ACHN (cell line): ENCODE measurements at places on chromosomes 2 and 18.

DNA sequence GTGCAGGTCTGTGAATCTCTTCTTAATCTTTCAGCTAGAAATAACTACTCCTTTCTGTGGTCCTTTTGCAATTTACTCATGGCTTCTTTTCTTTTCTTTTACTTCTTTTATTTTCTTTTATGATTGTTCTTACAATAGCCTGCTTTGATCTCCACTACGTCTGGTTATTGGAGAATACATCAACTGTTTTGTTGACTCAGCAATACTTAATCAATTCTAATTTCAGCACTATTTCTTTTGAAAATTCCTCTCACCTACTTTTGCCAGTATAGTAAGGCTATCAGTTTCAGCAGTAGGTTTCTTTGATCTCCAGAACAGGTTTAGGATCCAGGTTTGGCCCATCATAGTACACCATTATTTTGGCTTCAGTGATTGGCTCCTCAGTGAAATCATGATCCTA lies 111.8 kb upstream of the DPP10 start:
- DNase-seq = no peak

- DNase-seq = no peak
These were observed 316.0 kb downstream of the SOX11 start for GRCh38 chr2:6008186-6008585.

DNA sequence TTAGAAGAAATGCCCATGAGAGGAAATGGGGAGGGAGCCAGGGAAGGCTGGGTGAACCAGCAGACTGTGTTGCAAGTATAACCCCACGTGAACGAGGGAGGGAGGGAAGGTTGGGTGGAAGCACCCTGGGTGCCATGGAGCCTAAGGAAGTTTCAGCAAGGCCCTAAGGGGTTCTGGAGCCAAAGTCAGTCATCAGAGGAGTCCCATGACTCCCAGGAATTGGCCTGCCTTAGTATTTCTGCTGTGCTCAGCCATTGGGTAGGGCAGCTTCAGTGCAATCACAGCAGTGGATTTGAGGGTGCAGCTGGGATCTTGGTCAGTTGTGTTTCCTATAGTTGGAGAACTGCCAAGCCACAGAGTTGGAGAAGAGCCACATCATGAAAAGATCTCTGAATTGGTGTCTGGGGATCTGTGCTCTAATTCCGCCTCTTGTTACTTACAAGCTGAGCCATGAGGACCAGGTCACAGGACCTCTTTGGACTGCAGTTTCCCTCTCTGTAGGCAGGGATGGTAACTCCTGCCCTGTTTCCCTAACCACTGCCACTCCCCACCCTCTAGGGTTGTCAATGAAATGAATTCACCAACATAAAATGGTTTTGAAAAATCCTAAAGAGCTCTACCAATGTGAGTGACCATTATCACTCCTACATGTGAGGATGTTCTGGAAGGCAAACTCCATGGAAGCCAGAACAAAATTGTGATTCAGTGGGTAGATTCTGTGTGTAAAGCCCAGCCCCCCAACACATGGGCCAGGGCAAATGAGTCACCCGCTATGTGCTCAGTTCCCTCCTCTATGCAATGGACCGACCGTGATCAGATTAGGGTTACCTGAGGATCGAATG lies 108.9 kb downstream of the CLIP4 start:
- peak; percentile 56 for DNase-seq

GRCh38 chr2:202510911-202511310 lies 123.9 kb upstream of the FAM117B start:
- no peak for DNase-seq

- DNase-seq = peak; percentile 27
These were observed 145.3 kb downstream of the NCKAP5 start for GRCh38 chr2:133422931-133423351.

DNA sequence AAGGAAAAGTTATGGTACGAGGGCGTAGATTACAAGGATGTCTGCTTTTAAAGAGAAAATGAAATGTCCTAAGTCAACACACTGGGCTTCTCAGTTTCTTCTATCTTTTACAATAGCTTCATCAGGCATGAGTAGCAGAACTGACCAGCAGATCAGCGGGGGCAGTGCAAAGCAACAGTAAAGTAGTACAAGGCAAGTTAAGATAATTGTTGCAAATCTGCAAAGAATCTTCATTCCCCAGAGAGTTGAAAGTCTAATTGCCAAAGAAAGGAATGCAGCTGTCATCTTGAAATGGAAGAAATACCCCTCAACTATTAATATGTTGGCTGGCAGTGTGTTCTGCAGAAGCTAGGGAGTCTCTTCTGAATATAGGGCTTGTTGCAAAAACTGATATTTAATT lies 60.2 kb upstream of the SLC39A10 start:
- DNase-seq = no peak

GRCh38 chr18:29871246-29871645 lies 1171.3 kb downstream of the DSC3 start:
- DNase-seq = no peak

- no peak for DNase-seq
These were observed 52.8 kb upstream of the MEIS1 start for GRCh38 chr2:66382091-66382490.

DNA sequence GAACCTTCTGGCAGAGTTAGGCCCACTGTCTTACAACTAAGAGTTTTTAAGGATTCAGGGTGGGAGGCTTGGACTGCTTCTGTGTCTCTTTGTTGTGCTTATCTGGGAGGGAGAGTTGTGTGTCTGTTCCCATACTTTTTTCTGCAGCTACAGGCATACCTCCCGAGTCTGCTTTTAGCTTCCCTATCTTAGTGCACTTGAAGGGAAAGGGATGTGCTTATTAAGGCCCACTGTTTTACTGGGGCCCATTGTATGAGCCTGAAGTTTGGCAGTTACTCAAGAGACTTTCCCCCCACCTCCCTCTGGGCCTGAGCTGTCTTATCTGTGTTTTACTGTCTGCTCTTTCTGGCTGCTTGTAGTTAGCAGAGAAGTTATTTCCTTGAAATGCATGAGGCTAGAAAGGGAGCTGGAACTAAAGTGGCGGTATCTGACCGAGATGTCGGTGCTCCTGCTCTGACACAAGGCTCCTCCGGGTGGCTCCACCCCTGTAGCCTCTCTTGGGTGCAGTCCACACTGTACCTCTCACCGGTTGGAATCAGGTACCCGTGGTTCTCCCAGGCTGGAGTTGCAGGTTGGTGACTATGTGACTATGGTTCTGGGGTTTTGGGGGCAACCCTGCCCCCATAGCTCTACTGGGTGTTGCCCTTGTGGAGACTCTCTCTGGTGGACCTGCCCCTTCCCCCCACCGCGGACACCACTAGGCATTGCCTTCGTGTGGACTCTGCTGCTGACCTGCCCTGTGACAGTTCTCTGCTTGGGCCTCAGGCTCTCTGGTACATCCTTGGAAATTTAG lies 12.9 kb downstream of the UBR3 start:
- DNase-seq = no peak

DNA sequence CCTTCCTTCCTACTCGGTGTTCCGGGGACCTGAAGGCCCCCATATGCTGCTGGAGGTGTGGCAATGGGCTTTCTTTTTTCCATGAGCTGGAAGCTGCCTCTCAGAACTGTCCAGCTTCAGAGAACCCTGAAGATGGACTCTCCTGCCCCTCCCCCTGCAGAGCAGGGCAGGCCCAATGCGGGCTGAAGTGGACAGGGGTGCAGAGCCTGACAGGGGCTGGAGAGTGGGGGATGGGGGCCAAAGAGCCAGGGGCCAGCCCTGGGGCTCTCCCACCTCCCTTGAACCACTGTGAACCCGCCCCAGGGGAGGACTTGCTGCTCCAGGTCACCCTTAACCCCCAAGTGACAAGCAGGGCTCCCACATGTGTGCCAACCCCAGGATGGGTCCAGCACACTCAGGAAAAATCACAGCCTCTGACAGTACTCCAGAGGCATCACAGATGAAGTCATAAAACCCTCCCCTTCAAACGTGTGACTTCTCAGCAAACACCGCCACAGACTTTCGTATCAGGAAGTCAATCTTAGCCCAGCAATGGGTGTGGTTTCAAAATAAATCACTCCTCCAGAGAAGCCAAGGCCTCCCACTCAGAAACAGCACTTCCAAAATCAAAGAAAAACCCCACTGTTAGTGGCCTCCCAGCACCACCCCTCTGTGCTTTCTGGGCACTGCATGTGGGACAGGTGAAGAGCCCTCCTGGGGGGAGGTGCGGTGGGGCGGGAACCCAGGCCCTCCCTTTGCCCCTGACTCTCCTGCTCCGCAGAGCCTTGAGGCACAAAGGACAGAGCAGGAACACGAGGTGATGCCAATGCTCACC lies 135.8 kb downstream of the HDAC4 start:
- DNase-seq = no peak

DNA sequence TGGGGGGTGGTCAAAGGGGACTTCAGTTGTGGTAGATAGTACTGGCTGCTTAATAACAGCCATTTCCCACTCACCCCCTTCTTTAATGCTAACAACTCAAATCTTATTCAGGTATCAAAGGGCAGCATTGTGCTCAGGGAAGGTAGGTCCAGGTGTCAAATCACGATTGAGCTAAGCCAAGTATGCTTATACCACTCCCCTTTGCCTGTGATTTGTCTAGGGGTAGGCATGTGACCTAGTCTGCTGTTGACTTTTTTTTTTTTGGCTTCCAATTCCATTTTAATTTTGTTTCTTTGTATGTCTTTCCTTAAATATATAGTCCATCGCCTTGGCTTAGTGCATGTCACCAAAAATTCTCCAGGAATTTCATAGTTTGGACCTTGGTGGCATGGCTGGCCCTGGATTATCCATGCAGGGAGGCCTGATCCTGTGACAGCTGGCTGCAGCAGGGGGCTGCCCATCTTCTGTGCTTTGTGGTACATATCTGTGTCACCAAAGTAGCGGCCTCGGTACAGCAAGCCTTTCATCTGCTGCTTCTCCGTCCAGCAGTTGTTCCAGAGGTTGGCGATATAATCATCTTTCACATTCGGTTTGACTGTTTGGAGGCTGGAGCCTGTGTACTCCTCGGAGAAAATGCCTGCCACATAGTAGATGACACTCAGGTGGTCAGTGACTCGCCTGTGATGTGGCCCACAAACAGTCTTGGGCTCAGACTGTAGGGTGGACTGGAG lies 68.1 kb upstream of the SPRED2 start:
- DNase-seq = no peak

DNA sequence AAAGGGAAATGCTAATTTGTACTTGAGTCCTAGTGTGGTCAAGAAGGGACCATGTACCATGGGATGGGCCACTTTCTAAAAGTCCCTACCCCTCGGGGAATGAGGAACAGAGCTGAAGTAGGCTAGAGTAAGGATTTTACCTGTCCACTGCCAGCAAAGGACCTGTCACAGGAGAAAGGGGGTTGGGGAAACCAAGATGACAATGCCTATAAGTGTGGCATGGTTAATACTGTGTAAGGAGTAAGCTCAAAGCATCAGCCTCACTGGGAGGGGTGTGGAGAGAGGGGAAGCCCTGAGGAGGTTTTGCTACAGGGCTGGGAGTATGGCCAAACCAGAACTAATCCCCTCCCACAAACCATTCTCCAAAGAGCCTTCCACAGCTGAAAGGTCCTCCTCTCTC lies 15.8 kb downstream of the GKN2 start:
- no peak for DNase-seq

DNA sequence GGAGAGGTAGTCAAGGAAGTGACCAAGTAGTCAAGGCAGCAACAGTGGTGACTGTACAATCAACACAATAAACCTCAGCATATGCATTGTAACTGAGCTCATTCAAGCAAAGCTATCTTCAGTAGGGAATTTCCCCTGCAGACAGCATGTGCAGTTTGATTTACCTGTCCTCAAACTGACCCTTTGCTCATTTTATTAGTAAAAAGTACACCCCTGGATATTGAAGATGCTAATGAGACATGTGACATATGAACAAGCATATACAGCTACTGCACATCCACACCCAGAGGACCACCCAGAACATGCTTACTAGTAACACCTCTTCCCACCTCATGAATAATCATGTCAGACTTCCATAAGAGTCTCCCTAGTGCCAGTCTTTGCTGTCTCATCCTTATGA lies 15.4 kb downstream of the C2orf81 start:
- peak; percentile 46 for DNase-seq

DNA sequence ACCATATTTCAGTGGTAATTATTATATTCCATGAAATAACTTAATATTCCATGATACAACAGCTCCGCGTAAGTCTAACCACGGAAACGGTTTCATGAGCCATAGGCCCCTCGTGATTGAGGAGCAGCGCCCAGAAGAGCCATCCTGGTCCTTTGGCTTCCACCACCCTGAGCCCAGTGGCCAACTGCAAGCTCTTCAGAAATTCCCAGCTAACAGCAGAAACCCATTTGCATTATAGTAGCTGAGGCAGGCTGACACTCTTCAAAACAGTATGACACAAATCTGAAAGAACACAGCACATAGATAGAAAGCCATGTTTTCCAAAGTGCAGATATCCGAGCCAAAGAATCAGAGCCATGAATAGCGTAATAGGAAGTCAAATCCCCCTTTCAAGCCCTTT lies 120.9 kb upstream of the NFATC1 start:
- DNase-seq = no peak

DNA sequence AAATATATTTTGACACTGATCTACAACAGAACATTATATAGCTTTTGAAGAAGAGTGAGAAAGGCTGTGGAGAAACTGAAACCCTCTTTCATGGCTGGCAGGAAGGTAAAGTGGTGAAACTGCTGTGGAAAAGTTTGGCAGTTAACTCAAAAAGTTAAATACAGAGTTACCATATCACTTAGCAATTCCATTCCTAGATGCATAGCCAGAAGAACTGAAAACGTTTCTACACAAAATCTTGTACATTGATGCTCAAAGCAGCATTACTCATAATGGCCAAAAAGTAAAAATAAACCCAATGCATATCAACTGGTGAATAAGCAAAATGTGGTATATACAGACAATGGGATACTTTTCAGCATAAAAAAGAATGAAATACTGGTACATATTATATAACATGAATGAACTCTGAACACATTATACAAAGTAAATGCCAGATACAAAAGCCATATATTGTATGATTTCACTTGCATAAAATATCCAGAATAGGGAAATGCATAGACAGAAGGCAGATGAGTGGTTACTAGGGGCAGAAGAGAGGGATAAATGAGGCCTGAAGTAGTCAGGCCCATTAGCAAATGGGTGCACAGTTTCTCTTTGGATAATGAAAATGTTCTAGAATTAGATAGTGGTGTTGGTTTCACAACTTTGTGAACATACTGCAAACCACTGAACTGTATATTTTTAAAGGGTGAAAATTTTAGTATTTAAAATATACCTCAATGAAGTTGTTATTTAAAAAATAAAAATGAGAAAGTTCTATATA lies 114.3 kb downstream of the DYM start:
- DNase-seq = no peak

DNA sequence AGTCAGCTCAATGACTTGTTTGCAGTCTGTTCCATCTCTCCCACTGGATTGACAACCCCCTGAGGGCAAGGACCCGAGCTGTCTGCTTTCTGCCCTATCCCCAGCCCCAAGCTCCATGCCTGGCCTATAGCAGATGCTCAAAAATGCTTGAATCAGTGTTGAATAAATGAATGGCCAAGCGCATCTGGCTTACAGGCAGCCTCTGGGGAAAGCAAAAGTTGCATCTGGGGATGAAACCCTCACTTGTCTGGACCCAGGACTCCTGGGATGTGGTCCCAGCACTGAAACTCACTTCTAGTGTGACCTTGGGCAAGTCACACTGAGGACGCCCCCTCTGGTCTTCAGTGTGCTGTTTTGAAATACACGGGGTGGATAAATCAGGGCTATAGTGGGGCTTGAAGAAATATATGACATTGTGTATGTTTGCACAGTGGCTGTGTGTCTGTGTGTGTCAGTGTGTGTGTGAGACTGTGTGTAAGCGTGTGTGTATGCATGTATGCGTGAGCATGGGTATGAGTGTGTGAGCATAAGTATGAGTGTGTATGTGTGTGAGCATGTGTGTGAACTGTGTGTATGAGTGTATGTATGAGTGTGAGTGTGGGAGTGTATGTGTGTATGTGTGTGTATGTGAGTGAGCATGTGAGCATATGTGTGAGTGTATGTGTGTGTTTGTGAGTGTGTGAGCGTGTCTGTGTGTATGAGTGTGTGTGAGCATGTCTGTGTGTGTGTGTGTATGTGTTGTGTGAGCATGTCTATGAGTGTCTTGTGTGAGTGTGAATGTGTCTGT lies 27.8 kb upstream of the TNS1 start:
- DNase-seq = no peak
